ENCODE measurements at places on chromosomes 1 and 21.

GRCh38 chr1:63906047-63906704, 132.4 kb downstream of the ROR1 start:
- no peak for DNase-seq

GRCh38 chr1:232438476-232438875, 191.5 kb downstream of the SIPA1L2 start:
- DNase-seq: no peak

DNA sequence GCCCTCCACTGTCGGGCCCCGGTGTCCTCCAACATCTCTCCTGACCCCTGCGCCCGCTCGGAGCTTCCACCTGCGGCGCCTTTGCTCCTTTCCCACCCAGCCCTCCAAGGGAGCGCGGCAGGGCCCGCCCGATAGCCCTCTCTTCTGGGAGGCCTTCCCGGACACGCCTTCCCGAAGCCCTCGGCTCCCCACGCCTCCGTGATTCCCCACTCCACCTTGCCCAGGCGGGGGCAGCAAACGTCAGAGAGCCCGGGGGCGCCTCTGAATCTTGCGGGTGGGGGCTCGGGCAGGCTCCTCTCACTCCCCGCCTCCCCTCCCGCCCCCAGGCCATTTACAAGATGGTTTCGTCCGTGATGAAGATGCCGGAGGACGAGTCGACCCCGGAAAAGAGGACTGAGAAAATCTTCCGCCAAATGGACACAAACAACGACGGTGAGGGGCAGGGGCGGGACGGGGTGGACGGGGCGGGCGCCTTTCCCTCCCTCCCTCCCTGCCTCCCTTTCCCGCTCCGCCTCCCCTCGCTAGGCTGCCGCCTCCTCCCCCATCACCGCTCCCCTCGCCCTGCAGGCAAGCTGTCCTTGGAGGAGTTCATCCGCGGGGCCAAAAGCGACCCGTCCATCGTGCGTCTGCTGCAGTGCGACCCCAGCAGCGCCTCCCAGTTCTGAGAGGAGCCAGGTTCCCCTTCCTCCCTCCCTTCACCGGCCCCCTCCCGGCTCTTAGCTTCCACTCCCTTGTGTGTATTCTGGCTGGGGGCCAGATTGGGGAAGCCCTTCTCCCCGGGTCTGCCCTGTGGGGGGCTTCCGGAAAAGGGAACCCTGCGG, 7.1 kb downstream of the HPCA start:
- DNase-seq: peak; percentile 67

GRCh38 chr21:45223236-45224185, 64.2 kb downstream of the POFUT2 start:
- no peak for DNase-seq

- no peak for DNase-seq
These were observed 19.2 kb downstream of the PAX7 start for GRCh38 chr1:18649693-18650370.

- DNase-seq: no peak
These were observed 49.1 kb upstream of the APOBEC4 start for GRCh38 chr1:183702087-183702812.

- DNase-seq: no peak
These were observed 6.2 kb downstream of the C1orf198 start for GRCh38 chr1:230861970-230862595.

DNA sequence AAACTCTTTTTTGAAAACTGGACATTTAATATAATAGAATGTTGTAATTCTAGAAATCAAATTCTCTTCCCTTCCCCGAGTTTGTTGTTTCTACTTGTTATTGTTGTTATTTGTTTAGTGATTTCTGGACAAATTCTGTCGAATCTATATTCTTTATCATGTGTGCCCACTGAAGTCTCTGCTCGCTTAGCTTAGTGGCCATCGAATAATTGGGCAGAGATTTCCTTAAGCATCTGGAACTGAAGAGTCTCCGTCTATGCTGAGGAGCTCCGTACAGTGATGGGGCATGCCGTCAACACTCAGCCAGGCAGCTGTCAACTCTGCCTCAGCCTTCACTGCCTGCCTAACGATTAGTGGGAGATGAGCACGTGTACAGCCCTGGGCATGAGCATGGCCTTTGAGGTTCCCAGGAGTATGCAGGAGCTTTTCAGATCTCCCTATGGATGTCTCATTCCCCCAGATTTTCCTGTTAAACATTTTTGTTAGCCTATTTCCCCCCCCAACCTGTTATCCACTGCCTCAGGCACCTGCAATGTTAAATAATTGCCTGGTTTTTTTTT, 66.8 kb downstream of the SLX9 start:
- no peak for DNase-seq

DNA sequence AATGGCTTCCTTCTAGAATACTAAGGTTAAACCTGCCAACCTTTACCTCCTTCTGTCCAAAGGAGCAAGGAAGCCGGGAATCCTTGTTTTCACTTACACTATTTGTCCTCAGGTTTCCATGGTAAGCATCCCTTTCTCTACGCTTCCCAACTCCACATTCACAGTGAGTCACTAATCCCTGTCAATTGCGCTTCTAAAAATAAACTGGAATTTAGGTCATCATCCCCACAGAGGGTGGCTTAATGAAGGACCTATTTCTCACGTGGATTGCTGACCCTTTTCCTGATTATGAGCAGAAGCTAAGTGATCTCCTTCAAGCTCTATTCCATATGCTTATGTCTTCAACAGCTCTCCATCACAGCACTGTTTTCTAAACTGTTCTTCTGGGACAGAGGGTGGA, 39.9 kb upstream of the ABCA4 start:
- peak; percentile 74 for DNase-seq

DNA sequence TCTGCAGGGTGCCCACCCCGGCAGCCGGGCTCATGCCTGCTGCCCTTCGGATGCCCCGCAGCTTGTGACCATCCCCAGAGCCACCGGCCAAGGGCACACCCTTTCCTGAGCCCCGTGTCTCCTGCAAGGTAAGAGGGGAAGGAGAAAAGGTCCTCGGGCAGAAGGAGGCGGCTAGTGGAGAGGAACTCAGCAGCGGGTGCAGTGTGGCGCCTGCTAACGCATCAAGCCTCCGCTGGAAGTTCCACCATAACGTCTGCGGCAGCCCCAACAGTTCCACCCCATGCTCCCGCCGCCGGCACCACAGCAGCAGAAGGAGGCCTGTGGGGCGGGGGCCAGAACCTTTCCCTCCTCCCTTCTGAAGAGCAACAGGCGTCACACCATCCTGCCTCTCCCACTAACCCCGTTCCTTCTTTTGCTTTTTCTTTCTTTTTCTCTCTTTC, 990 bp downstream of the VWA5B1 start:
- peak; percentile 29 for DNase-seq

- DNase-seq: peak; percentile 13
These were observed 522.9 kb downstream of the LRRIQ3 start for GRCh38 chr1:73674945-73675561.

DNA sequence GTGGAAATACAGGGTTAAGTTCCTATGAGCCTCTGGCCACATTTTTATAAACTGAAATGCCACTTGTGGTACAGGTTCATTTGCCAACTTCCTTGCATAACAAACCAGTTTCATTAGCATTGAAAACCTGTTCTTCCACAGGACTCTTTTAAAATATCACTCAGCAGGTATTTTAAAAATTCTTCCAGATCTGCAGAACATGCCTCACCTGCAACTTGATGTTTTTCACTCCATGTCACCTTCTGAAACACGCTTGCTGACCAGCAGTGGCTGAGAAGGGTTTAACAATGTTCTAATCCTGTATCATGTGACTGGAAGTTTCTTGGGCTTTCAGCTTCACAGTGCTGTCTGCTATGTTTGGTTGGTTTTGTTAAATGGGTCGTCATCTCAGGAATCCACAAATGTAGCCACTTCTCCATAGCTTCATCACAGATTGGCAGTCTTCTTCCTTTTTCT, 17.6 kb upstream of the CBR3 start:
- no peak for DNase-seq

- no peak for DNase-seq
These were observed 386.1 kb downstream of the KCNH1 start for GRCh38 chr1:210747890-210748289.

GRCh38 chr1:209767706-209768105, 11.9 kb downstream of the TRAF3IP3 start:
- DNase-seq: no peak

DNA sequence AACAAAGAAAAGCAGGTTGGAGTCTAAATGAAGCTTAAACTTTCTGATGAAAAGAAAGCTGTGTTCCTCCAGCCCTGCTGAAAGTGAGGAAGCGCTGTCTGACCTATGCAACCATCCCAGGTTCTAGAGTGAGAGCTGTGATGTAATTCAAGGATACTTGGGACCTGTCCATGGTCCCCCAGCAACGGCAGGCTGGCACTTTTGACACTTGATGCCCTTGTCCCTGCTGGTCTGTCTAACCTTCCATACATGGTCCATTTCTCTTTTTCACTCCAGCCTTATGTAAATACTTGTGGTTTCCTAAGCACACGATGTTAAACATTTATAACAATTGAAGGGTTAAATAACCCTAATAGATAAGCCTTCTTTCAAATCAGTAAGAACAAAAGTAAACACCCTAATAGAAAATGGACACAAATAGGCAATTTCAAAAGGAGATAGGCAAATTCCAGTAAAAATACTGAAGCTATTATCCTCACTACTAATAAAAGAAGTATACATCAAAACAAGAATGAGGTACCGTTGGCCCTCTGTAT, 17.7 kb upstream of the KDM4A start:
- DNase-seq: no peak

Measured in AG20443 (cell line).